ENCODE measurements at places on chromosomes 1 and 21.

DNA sequence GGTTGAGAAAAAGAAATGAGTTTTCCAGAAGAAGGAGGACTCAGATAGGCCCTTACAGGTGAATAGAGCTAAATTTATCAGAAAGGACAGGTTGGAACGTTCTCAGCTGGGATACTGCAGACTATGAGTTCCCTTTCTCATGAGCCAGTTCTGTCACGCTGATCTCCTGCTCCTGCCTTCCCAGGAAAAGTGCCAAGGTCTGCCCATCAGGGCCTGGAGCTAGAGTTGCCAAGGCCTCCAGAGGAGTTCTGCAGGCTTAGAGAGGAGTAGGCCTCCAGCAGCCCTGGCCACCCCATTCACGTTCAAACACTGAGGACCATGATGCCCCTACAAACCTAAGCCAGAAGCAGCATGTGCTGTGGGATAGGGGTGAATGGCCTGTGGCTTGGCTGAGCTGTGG, 126.8 kb upstream of the TNR start:
- DNase-seq: no peak
- no peak overlapping the region for H3K4me3 ChIP-seq
- H3K27me3 ChIP-seq: no peaks in the 10 kb centered on the region
- H3K36me3 ChIP-seq: no peaks in the 10 kb centered on the region

DNA sequence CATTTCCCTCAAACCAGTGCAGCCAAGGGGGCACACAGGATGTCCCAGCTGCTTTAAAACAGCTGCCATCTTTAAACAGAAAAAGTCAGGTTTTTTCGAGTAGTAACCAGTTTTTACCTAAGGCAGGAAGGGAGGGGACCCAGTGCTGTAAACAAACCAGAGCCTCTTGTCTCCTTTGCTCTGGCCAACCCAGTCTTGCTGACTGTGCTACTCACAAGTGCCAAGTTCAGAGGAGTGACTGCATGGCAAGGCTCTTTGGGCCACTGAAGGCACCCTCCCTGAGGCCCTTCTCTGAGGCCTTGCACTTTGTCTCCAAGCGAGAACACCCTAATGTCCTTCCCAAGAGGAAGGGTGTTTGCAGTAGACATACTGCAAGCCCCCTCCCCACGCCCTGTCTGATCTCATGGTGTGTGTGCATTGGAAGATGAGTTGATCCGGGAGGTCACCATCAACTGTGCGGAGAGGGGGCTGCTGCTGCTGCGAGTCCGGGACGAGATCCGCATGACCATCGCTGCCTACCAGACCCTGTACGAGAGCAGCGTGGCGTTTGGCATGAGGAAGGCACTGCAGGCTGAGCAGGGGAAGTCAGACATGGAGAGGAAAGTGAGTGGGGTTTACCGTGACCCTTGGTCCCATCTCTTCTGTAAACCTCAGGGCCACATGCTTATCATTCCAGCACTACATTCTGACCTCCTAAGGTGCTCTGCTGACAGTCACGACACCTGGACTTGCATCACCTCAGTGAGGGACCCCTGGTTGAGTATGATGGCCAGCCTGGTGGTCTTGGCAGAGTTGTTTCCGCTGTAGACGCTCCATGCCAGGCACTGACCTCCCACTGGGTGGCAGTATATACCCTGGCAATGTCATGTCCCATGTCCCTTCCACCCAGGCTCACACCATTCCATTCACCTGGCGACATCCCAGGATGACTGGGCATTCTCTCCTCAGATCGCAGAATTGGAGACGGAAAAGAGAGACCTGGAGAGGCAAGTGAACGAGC, 4.7 kb downstream of the DNALI1 start:
- H3K27me3 ChIP-seq: no peaks in the 10 kb centered on the region
- H3K4me3 ChIP-seq: no peak overlapping the region

DNA sequence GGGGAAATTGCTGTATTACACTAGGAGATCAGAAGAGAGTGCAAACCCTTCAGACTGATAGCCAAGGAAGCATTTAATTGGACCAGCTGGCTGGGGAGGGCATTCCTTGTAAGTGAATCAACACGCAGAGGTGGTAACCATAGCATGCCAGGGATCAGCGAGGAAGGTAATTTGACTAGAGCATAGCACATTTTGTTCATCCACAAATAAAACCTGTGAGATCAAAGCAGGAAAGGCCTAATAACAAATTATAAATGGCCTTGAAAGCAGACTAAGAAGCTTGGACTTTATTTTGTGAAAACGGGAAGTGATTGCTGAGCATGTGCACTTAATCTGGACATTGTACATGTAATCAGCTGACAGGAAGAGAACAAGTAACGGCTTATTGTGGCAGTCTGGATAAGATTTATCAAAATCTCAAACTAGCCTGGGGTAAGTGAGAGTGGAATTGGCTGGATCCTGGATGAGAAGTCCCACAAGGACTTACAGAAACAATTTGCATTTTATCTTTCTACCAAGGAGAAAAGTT, 11.7 kb upstream of the CD55 start:
- DNase-seq: peak; percentile 35
- no peak overlapping the region for H3K27ac ChIP-seq
- no peaks in the 10 kb centered on the region for H3K27me3 ChIP-seq
- H3K4me1 ChIP-seq: peaks cover 17% of the 10 kb centered on the region
- H3K36me3 ChIP-seq: no peaks in the 10 kb centered on the region

- no peaks in the 10 kb centered on the region for H3K36me3 ChIP-seq
- DNase-seq: no peak
- H3K4me3 ChIP-seq: no peak overlapping the region
- no peaks in the 10 kb centered on the region for H3K27me3 ChIP-seq
- H3K4me1 ChIP-seq: no peaks in the 10 kb centered on the region
These were observed 5.1 kb upstream of the UTP25 start for GRCh38 chr1:209822706-209823105.

GRCh38 chr21:31752352-31752751, 20.4 kb upstream of the SCAF4 start:
- no peak for DNase-seq
- H3K4me1 ChIP-seq: peaks cover 13% of the 10 kb centered on the region
- H3K27ac ChIP-seq: no peak overlapping the region
- H3K36me3 ChIP-seq: no peaks in the 10 kb centered on the region
- H3K4me3 ChIP-seq: no peak overlapping the region

- H3K27me3 ChIP-seq: no peaks in the 10 kb centered on the region
- H3K36me3 ChIP-seq: no peaks in the 10 kb centered on the region
- H3K27ac ChIP-seq: no peak overlapping the region
- H3K4me1 ChIP-seq: no peaks in the 10 kb centered on the region
- no peak overlapping the region for H3K4me3 ChIP-seq
- DNase-seq: no peak
These were observed 32.3 kb downstream of the CD58 start for GRCh38 chr1:116538544-116538943.

DNA sequence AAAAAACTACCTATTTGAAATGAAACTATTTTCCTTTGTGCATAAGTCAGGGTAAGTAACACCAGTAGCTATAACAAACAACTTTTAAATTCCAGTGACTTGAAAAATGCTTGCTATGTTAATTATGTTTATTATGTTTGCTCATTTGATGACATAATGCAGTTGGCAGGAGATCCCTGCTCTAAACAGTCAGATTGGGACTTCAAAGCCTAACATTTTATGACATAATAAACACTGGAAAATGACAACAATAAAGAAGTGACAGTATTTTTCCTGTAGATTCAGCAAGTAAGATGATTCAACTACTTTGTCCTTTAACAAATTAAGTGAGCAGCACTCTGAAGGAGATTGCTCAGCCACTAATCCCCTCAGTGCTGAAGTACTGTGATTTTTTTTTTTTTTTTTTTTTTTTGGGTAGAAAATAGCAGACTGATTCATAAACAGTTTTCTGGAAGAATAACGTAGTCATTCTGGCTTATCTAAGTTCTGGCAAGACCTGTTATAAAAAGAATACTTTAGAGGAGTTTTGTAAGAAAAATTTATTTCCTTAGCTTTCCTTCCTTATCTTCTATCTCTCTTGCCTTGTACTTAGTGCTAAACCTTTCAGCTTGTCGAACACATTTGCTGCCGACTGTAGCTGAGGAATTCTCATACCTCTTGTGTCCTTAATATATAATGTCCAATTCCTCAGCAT, 207.2 kb downstream of the PTGER3 start:
- H3K36me3 ChIP-seq: no peaks in the 10 kb centered on the region
- no peak for DNase-seq
- H3K27ac ChIP-seq: no peak overlapping the region
- no peaks in the 10 kb centered on the region for H3K4me1 ChIP-seq
- H3K4me3 ChIP-seq: no peak overlapping the region

DNA sequence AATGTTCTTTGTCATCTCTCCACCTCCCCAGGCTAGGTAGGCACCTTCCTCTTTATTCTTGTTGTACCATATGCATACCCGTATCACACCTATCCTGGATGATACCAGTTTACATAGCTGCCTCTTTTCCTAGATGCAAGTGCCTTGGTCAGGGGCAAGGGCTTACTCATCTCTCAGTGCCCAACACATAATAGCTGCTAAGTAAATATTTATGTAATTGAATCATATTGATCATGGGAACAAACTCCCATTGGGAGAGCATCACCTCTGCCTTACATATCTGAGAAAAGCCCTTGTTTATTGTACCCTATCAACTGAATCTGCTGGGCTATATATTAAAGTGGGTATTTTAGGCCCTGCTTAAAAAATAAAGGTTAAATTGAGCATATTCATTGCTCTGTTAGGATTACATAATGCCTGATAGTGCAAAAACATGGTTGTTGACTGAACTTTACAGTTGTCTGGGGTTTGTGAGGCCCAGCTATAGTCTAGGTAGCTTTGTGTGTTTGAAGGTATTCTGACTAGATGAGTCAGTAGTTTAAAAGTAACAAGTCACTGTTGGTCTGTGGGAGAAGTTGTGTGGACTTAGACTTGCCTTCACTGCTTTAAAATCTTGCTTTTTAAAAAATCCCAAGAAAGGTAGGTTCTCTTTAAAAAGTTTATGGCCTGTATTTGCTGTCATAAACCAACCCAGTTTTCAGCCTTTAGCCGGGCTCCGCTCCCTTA, 82.6 kb downstream of the OLFML2B start:
- no peak overlapping the region for H3K27ac ChIP-seq
- H3K27me3 ChIP-seq: no peaks in the 10 kb centered on the region
- H3K36me3 ChIP-seq: no peaks in the 10 kb centered on the region
- no peak for DNase-seq
- no peak overlapping the region for H3K4me3 ChIP-seq

DNA sequence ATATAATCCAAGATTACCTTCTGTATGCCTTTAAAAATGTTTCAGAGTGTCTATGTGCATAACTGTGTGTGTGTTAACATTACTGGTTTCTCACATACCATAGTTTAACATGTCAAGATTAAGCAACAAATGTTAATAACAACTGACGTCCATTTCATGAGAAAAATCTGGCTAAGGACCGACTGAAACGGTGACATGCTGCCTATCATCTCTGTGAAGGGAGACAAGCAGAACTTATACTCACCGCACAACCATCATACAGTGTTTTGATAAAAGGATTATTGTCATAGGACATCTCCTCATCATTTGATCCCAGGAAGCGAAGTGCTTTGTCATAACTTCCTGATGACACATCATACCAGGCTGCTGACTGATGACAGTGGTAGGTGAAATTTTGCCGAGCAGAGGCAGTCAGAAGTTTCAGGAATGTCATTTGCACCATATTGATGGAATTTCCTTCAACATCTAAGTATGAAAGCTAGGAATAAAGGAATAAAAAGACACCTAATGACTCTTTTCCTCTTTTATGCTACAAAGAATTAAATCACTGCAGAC, 228.8 kb downstream of the COL11A1 start:
- H3K4me3 ChIP-seq: no peak overlapping the region
- no peaks in the 10 kb centered on the region for H3K36me3 ChIP-seq
- no peak overlapping the region for H3K27ac ChIP-seq
- no peaks in the 10 kb centered on the region for H3K4me1 ChIP-seq
- DNase-seq: no peak

GRCh38 chr1:234515411-234515810, 36.4 kb upstream of the TARBP1 start:
- no peak overlapping the region for H3K4me3 ChIP-seq
- peak overlapping the region; percentile 71 for H3K27ac ChIP-seq
- peaks cover 11% of the 10 kb centered on the region for H3K4me1 ChIP-seq
- no peaks in the 10 kb centered on the region for H3K36me3 ChIP-seq
- peak; percentile 35 for DNase-seq

- no peak for DNase-seq
- H3K4me1 ChIP-seq: peaks cover 7% of the 10 kb centered on the region
- H3K27me3 ChIP-seq: no peaks in the 10 kb centered on the region
- H3K4me3 ChIP-seq: no peak overlapping the region
These were observed 54.2 kb downstream of the SH3GLB1 start for GRCh38 chr1:86758570-86758969.

DNA sequence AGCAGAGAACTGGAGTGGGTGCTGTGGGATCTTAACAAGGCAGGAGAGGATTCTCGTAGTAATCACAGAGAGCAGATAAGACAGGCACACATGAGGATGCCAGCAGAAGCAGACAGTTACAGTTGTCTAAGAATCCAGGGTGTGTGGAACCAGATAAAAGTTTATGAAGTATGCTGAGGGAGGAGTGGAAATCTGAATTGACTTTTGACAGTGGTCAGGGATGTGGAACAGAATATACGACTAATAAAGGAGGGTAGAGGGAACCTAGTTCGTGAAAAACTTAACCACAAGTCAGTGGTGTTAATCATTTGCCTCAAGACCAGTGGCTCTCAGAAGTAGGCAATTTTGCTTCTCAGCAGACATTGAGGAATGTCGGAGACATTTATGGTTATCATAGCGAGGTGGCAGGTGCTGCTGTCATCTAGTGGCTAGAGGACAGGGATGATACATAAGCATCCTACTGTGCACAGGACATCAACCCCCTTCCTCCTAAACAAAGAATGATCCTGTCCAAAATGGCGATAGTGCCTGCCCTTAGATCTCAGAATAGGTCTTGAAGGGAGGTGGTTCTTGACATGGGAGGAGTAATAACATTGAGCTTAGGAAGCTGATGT, 3.0 kb downstream of the LRRC8D start:
- H3K27ac ChIP-seq: no peak overlapping the region
- peaks cover 34% of the 10 kb centered on the region for H3K4me1 ChIP-seq
- H3K27me3 ChIP-seq: 0 out of 2 replicates have a peak, but pooled peaks cover 5% of the 10 kb centered on the region
- DNase-seq: no peak

DNA sequence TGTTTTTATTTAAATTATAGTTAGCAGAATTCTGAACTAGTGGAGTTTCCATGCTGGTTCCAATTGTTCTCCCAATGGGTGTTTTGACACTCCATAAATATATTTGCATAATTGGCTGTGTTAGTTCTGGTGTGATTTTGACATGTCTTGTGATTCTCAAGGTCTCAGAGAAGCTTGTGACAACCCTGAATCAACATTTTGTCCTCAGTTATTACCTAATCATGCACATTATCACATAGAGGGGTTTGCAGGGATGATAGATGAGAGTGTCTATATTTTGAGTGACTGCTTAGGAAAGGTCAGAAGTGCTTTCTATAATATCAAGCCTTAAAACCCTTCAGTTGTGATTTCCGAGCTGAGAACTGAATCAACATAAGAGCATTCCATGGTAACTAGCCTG, 11.5 kb upstream of the KCNK2 start:
- no peak for DNase-seq
- H3K4me1 ChIP-seq: no peaks in the 10 kb centered on the region
- H3K27ac ChIP-seq: no peak overlapping the region
- H3K36me3 ChIP-seq: no peaks in the 10 kb centered on the region

All from GM23338 (cell line).